ENCODE measurements at places on chromosomes 3 and 15.

GRCh38 chr3:53324105-53324504 lies 23.2 kb downstream of the DCP1A start:
- DNase-seq = no peak

DNA sequence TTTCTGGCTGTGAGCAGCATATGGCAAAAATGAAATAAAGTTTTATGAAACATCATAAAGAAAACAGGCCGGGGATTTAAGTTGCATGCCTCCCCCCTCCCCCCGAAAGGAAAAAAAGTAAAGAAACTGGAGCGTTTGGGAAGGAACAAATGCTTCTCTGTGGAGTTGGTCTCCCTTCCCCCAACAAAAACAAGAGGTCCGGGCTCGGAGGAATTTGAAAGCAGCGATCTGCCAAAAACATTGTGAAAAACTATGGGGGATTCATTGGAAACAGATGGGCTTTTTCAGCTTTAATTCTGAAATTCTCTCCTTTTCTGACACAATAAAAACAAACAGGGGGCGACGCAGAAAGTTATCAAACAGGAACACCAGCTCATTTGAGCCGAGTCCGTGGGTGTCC lies 17.0 kb downstream of the RGMA start:
- no peak for DNase-seq

DNA sequence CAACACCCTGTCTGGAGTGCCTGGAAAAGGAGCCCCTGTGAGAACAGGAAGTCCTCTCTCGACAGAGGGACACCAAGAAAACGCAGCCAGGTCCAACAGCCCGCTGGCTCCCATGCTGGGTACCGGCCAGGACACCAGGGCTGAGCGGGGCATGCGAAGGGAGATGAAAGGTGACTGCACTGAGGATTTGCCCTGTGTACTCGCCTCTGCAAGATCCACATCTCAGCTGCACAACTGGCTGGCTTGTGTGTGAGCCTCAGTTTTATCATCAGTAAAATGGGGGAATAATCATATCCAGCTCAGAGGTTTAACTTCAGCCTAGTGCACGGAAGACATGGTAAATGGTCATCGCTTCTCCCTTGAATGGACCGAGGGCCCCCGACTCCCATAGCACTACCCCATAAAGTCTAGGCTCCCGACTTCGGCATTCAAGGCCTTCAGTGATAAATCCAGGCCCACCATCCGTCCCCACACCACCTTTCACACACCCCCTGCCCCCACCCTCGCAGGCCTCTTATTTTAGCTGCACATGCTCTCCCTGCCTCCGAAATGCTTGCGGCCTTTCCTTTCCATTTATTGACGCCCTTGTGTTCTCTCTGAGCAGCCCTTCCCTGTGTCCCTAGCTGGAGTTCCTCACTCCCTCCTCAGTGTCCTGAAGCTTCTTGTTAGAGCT lies 15.8 kb downstream of the ISG20 start:
- no peak for DNase-seq

GRCh38 chr3:72070005-72070404 lies 285.1 kb upstream of the PROK2 start:
- no peak for DNase-seq

- peak; percentile 73 for DNase-seq
Measured at GRCh38 chr3:4976109-4976508, 3.1 kb upstream of the BHLHE40 start.
